ENCODE measurements at places on chromosomes 6 and 20.

DNA sequence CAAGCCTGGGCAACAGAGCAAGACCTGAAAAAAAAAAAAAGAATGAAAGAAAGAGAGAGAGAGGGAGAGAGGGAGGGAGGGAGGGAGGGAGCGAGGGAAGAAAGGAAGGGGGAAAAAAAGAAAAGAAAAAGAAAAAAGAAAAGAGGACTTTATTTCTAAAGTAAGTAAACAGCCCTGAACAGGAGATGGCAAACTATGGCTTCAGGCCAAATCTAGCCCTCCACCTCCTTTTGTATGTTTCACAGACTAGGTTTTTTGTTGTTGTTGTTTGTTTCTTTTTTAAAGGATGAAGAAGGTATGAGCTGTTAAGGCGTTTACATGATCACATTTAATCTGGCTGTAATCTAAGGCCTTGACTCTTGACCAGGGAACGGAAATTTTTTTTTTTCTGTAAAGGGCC, 711.1 kb upstream of the NRSN1 start:
- H3K27ac ChIP-seq = no peak overlapping the region
- H3K4me1 ChIP-seq = peaks cover 8% of the 10 kb centered on the region
- peaks cover 3% of the 10 kb centered on the region for H3K36me3 ChIP-seq
- no peak overlapping the region for H3K4me3 ChIP-seq
- no peaks in the 10 kb centered on the region for H3K27me3 ChIP-seq
- DNase-seq = no peak

DNA sequence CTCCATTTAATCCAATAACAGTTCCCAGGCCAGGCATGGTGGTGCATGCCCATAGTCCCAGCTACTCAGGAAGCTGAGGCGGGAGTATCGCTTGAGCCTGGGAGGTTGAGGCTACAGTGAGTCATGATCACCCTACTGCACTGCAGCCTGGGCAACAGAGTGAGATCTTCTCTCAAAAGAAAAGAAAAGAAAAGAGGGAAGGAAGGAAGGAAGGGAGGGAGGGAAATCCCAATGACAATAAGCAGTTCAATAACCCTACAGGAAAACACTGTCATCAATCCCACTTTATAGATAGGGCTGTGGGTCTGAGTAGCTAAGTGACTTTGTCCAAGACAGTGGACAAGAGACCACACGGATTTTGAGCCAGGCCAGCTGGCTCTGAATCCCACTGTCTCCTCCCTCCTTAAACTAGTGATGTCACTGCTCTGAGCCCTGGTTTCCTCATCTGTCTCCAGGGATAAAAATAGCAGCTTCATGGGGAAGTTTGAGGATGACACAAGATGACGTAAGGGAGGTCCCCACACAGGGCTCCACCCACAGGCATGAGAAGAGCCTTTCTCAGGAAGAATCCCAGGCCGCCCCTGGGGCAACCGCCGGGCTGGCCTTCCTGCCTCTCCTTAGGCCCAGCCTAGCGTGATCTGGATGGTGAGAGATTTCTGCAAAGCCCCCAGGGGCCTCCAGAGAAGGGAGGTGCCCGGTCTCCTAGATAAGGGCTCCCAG, 7.2 kb upstream of the TRIB3 start:
- peaks cover 11% of the 10 kb centered on the region for H3K4me1 ChIP-seq
- H3K27ac ChIP-seq = peak overlapping the region; percentile 29
- no peaks in the 10 kb centered on the region for H3K36me3 ChIP-seq
- H3K27me3 ChIP-seq = peaks cover 4% of the 10 kb centered on the region
- no peak for DNase-seq

- H3K4me3 ChIP-seq = no peak overlapping the region
- H3K4me1 ChIP-seq = peaks cover 4% of the 10 kb centered on the region
- DNase-seq = no peak
- no peak overlapping the region for H3K27ac ChIP-seq
- no peaks in the 10 kb centered on the region for H3K36me3 ChIP-seq
Observed at GRCh38 chr20:19540392-19540791, 217.7 kb upstream of the RIN2 start.

- no peak for DNase-seq
- H3K4me1 ChIP-seq = peaks cover 4% of the 10 kb centered on the region
- peak overlapping the region; percentile 27 for H3K27ac ChIP-seq
- H3K36me3 ChIP-seq = no peaks in the 10 kb centered on the region
- no peak overlapping the region for H3K4me3 ChIP-seq
- peaks cover 43% of the 10 kb centered on the region for H3K27me3 ChIP-seq
Observed at GRCh38 chr6:161498359-161498758, 224.5 kb upstream of the AGPAT4 start.

- no peak for DNase-seq
- H3K4me3 ChIP-seq = no peak overlapping the region
- H3K27ac ChIP-seq = no peak overlapping the region
- peaks cover 12% of the 10 kb centered on the region for H3K36me3 ChIP-seq
Observed at GRCh38 chr6:142918339-142919042, 26.5 kb downstream of the HIVEP2 start.

GRCh38 chr20:48313324-48313723, 514.5 kb downstream of the PREX1 start:
- DNase-seq = no peak
- H3K36me3 ChIP-seq = no peaks in the 10 kb centered on the region
- no peak overlapping the region for H3K4me3 ChIP-seq
- H3K4me1 ChIP-seq = peaks cover 43% of the 10 kb centered on the region
- no peak overlapping the region for H3K27ac ChIP-seq
- peaks cover 11% of the 10 kb centered on the region for H3K27me3 ChIP-seq

DNA sequence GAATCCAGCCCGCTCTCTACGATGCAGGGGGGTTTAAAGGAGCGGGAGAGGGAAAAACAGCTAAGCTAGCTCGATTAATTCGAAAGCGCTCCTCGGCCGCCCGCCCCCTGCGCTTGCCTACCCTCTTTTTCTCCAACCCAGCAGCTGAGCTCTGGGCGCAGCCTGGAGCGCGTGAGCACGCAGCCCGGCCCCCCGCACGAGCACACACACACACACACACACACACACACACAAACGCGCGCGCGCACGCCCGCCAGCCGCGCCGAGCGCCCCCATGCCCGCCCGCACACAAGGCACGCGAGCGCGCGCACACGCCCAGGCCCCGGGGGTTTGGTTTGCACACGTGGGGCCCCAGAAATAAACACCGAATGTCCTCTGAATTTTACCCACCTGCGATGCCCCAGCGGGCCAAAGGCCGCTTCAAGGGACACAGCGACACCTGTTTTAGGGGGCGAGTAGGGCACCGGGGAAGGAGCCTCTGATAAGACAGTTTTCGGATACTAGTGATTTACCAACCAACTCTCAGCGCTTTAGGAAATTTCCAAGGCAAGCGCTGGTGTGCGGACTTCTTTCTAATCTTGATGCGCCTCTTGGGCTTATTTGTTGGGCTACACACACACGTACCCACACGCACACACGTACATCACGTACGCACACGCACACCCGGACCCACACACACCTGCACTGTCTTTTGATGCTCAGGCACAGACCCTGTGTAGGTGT, 802 bp upstream of the NRN1 start:
- no peaks in the 10 kb centered on the region for H3K36me3 ChIP-seq
- no peak for DNase-seq
- peak overlapping the region; percentile 81 for H3K4me3 ChIP-seq
- peak overlapping the region; percentile 8 for H3K27ac ChIP-seq

DNA sequence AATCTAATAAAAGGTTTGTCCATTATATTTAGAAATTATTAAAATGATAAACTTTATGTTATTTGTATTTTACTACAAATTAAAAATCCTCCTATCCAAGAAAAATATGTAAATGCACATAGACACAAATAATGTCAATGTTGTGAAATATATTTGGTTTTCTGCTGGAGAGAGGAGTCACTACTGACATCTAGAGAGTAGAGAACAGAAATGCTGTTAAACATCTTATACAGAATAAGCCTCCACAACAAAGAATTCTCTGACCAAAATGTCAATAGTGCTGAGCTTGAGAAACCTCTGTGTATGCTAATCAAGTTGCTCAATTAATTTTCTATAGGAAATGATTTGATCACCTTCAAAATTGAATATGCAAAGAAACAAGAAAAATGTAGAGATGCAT, 12.4 kb downstream of the HTR1B start:
- no peak overlapping the region for H3K4me3 ChIP-seq
- H3K27ac ChIP-seq = no peak overlapping the region
- H3K36me3 ChIP-seq = no peaks in the 10 kb centered on the region
- no peak for DNase-seq

DNA sequence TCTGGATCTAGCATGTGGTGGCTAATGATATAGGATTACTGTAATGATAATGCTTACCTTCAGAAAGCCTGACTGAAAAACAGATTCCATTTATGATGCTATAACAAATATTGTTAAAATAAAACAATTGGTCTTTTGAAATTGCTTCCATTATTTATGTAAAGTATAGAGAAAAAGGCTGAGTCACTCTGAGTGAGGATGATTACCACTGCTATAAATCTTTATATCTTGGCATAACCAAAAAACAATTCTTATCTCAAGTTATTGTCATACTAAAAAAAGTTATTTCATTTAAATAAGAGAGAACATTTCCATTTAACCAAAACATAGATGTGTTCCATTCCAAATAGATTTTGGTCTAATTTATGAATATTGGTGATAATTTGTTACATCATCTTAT, 53.0 kb upstream of the DST start:
- peak overlapping the region; percentile 23 for H3K27ac ChIP-seq
- H3K27me3 ChIP-seq = no peaks in the 10 kb centered on the region
- DNase-seq = no peak
- H3K4me1 ChIP-seq = peaks cover 22% of the 10 kb centered on the region
- H3K4me3 ChIP-seq = no peak overlapping the region
- H3K36me3 ChIP-seq = peaks cover 10% of the 10 kb centered on the region

GRCh38 chr6:125802943-125803377, 12.2 kb downstream of the NCOA7 start:
- no peak overlapping the region for H3K27ac ChIP-seq
- H3K36me3 ChIP-seq = peaks cover 10% of the 10 kb centered on the region
- H3K27me3 ChIP-seq = no peaks in the 10 kb centered on the region
- peaks cover 8% of the 10 kb centered on the region for H3K4me1 ChIP-seq
- H3K4me3 ChIP-seq = no peak overlapping the region
- no peak for DNase-seq

DNA sequence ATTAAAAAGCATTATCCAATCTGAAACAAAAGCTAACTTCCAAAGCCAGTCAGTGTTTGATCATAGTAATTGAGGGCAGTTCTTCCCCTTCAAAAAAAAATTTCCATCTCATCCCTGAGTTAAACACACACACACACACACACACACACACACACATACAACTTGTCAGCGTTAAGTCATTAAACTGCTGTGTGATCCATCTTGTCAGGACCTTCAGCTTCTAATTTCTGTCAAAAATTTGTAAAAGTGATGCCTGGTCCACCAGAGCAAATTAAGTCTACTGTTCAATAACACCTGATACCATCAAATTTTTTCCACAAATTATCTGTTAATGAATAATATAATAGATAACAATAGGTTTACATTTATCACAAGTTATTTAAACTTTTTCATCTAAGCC, 198.7 kb downstream of the GPX5 start:
- DNase-seq = no peak
- H3K27me3 ChIP-seq = peaks cover 96% of the 10 kb centered on the region
- no peaks in the 10 kb centered on the region for H3K4me1 ChIP-seq
- H3K4me3 ChIP-seq = no peak overlapping the region
- H3K36me3 ChIP-seq = no peaks in the 10 kb centered on the region

- no peaks in the 10 kb centered on the region for H3K27me3 ChIP-seq
- DNase-seq = no peak
- no peaks in the 10 kb centered on the region for H3K36me3 ChIP-seq
- H3K4me1 ChIP-seq = peaks cover 21% of the 10 kb centered on the region
Observed at GRCh38 chr6:18493925-18494324, 106.8 kb downstream of the RNF144B start.

DNA sequence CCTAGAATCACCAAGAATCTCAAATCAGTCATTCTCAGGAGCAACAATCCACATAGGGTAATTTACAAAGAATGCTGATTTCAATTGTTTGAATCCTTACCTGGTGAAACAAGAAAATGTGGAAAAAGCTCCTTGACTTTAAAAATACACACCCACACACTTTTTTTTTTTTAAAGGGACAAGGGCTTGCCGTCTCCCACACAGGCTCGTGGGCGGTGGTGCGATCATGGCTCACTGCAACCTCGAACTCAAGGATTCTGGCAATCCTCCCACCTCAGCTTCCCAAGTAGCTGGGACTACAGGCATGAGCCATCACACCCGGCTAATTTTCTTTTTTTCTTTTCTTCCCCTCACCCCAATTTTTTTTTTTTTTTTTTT, 30.7 kb downstream of the PARD6B start:
- H3K36me3 ChIP-seq = no peaks in the 10 kb centered on the region
- peaks cover 30% of the 10 kb centered on the region for H3K4me1 ChIP-seq
- DNase-seq = no peak
- H3K27me3 ChIP-seq = no peaks in the 10 kb centered on the region
- H3K27ac ChIP-seq = peak overlapping the region; percentile 98

DNA sequence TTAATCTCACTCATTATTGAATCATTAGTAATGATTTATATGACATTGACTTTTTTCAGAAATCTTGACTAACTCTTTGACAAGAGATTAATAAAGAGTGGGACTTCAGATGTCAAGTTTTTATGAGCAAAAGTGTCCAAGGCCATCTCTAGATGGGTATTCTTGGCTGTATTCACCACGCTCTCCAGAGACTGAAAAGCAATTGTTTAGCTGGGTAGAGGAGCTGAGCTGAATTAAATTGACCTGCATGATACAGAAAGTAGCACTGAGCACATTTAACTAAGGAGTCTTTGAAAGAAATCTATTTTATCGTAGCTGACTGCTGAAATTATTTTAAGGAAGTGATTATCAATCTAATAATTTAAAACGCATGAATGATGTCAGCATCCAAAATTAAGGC, 89.4 kb downstream of the LINC00237 start:
- no peak overlapping the region for H3K4me3 ChIP-seq
- H3K27ac ChIP-seq = no peak overlapping the region
- H3K27me3 ChIP-seq = peaks cover 51% of the 10 kb centered on the region
- no peaks in the 10 kb centered on the region for H3K36me3 ChIP-seq
- H3K4me1 ChIP-seq = peaks cover 23% of the 10 kb centered on the region
